ENCODE measurements at places on chromosomes 3 and 15.

DNA sequence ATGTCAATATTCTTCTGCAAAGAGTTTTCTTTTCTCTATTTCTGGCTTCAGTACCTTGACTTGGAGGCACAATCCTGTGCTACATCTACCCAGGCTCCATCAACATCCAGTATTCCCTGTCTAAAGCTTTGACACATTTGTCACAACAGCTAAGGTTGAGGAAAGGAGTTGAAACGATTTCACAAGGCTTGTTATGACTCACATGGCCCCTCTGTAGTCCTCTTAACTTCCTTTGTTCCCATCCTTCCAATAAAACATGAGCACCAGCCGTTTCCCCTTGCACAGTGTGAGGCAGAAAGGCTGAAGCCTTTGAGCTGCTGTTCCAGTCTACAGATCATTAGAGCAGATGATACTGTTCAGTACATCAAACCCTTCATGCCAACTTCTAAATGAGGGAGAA lies 163.0 kb upstream of the TMCO5A start:
- ATAC-seq, result no peak

DNA sequence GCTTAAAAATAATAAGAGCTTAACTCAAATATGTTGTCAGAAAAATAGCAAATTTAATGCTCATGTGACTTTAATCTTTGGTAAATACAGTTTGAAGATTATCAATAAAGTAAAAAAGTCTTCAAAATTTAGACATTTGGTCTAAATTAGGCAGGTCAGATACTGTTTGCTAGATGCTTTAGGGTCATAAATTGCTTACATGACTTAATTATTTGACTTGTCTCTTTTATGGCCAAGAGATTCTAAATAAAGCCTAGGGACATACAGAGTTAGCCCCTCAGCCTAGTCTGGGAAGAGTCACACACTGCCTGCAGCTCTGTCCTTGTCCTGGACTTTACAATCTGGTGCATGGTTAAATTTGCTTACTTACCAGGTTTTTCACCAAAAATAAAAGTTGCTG lies 198.3 kb upstream of the LRRFIP2 start:
- no peak for ATAC-seq

DNA sequence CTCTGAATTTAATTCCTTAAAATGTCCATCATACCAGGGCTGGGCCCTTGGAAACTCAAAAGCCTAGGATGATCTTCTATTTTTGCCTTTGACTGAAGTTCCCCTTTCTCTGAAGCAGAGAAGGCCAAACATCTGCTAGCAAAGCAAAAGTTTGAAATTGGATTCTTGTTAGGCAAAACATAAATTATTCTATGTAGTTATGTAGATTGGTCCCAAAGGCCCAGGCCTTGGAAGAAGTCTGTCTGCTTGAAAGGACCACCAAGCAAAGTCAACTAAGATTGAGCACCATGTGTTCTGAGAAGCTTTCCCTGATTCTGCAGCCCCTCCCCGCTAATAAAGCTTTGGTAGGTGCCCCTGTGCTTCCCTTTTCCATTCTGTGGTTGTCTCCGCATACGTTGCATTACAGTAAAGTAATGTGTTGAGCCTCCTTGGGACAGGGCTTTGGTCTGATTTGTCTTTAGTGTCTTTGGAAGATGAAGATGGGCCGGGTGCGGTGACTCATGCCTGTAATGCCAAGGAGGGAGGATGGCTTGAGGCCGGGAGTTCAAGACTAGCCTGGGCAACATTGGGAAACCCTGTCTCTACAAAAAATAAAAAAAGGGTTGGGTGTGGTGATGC lies 56.4 kb downstream of the RPL39L start:
- ATAC-seq, result no peak

GRCh38 chr15:43974852-43975251 lies 148.1 kb downstream of the WDR76 start:
- peak; percentile 38 for ATAC-seq

DNA sequence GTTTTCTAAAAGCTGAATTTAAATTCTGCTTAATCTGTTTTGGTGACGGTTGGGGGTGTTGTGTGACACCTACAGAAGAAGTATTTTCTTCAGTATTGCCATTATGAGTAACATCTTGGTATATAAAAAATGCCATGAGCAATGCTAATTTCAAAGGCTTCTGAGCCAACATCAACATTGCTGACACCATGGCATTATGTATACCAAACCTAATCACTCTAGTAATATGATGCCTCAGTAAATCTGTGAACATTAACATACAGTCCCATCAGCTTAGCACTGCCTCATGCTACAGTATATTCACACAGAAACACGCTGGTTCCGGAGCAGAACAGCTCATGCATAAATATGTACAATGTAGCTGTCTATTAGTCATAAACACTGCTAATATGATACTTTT lies 75.8 kb downstream of the ZPLD1 start:
- peak; percentile 40 for ATAC-seq

DNA sequence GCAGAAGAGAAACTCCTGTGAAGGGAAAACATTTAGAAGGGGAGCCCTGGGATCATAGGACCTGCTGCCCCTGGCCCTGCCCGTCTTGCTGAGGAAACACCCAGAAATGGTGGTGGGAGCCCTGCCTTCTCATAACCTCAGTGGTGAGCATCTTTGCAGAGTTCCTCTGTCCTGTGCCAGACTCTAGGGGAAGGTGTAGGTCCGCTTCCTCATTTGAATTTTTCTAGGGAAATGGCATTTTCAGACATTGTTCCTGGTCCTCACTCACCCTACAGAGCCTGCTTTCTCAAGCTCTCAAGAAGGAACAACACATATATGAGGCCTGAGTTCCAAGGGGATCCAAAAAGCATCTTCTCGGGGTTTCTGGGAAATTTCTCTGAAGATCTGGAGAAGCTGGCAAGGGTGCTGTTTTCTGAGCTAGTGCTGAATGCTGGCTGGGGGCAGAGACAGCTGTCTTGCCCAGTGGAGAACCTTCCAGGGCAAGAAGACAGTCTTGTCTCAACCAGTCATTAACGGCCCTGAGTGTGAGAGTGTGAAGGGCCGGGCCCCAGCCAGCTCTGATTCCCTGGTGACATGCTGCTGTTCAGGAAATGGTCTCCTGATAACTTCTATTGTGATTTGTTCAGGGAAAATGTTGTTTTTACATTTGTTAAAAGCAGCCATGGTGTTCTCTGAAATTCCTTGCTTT lies 283.1 kb upstream of the LRRFIP2 start:
- no peak for ATAC-seq

DNA sequence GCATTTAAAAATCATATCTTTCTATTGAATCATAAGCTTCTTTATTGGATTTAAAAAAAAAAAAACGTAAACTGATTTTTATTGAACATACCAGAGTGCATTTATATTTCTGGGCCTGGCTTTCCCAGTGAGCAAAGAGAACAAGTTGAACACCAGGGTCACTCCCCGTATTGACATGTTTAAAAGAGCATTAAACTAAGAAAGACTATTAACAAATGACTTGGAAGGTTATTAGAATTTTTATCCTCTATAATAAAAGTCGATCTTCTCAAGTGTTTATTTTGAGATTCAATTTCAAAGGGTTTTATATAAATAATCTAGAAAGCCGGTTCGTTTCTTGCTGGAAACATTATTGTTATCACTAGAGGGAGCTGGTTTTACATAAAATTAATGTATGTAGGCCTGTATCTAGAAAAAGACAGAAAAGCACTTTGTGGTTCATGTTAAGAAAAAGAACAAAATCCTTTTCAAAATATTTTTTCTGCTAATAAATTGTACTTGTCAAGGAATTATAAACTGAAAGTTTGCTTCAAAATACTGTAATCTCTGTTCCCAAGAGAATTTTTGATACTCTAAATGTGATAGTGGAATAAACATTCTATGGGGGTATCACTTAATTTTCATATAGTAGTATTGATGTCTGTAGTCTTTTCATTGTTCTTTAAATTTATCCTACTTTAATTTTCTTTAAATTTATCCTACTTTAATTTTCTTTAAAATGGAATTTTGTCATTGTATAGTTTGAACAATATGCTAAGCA lies 321.8 kb upstream of the MME start:
- ATAC-seq, result no peak

GRCh38 chr3:191094057-191094845 lies 104.8 kb upstream of the OSTN start:
- ATAC-seq, result no peak

DNA sequence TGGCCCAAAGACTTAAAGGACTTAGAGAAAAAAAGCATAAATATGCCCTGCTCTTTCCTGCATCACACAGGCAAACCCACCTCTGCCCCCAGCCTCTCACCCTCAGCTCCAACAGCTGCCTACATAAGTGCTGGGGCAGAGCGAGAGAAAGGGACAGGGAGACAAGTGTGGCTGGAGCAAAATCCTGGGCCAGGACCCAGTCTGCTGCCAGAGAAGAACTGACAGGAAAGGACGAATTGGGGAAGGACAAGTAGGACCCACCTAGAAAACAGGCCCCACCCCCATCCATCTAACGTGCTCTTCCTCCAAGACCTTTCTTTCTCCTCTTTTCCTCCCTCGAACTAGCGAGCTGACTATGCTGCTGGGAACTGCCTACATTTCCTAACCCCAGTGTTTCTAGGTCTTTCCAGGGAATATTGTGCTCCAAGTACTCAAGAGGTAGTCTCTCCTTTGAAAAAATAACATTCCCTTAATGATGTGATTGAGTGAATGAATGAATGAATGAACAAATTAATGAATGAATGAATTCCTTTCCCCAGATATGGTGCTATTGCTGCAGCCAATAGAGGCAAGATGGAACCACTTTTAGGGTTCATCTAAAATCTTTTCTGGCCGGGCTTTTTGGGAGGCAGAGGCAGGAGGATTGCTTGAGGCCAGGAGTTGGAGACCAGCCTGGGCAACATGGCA lies 18.4 kb downstream of the IGDCC4 start:
- no peak for ATAC-seq

- no peak for ATAC-seq
Measured at GRCh38 chr15:29921130-29921601, 98.9 kb upstream of the TJP1 start.

DNA sequence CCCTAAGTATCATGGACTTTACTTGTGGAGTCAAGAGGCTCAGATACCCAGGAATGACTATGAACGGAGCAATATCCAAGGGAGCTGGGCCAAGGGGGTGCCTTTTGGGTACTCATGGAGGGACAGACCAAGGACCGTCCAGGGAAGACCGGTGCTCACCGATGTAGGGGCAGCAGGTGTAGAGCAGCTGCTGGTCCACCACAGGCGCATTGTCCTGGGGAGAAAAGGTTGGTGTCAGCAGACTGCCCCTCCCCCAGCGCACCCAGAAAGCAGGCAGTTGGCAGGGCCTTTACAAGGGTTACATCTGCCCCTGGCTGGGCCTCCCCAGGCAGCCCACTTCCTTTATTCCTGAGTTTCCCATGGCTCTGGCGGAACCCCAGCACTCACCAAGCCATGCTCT lies 7.5 kb downstream of the CDAN1 start:
- no peak for ATAC-seq

GRCh38 chr3:14879211-14879874 lies 60.6 kb downstream of the FGD5 start:
- peak; percentile 80 for ATAC-seq

- ATAC-seq, result no peak
Measured at GRCh38 chr3:9298236-9298635, 48.8 kb upstream of the SRGAP3 start.

DNA sequence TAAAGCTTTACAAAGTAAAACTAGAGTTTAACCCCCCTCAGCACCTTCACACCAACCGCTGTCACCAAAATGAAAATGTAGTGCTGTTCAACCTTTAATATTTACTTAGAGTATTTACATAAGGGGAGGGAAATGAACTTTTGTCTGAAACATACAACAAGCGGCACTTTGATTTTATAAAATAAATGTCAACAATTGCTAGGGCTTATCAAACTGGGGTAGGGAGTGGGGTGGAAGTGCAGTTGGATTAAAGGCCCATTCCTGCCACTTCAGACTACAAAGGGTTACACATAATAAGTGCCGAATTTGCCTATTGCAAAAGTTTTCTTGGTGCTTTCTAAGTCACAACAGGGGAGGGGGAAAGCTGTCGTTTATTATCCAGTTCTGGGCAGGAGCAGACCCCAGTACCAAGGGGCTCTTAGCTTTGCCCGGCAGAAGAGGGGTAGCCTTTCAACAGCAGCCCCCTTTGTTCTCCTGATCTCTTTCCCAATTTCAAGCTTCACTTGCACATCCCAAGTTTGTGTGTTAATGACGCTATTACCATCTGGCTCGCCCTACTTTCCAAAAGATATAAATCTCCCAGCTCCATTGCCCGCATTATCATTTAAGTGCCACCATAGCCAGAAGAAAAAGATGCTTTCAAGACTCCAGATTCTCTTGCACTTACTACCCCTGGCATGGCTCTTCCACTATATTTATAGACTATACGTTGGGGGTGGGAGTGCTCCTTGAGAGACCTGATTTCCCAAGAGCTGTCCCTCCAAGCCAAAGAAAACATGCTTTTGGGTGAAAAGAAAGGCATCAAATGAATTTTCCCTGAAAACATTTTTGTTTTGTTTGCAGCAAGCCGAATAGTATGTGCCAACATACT lies 17.0 kb downstream of the SOX2 start:
- no peak for ATAC-seq

GRCh38 chr15:29337156-29337959 lies 67.7 kb upstream of the NSMCE3 start:
- peak; percentile 54 for ATAC-seq

- ATAC-seq, result no peak
Measured at GRCh38 chr3:48015431-48016180, 610 bp downstream of the MAP4 start.

DNA sequence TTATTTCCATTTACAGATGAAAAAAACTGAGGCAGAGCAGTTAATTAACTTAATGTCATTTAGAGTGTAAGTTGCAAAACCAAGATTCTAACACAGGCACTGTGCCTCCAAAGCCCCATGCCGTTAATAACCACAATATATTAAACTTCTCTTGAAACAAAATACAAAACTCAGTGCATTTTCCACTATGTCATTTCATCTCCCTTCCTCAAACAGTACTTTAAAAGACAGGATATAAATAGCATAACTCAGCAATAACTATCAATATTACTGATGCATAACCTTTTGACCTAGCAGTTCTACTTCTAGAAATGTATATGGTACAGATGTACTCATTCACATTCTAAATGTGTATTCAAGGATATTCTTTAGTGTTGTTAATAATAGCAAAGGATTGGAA lies 5.1 kb upstream of the TASOR start:
- no peak for ATAC-seq

- ATAC-seq, result no peak
Measured at GRCh38 chr3:9897408-9898372, 5.0 kb upstream of the IL17RE start.

DNA sequence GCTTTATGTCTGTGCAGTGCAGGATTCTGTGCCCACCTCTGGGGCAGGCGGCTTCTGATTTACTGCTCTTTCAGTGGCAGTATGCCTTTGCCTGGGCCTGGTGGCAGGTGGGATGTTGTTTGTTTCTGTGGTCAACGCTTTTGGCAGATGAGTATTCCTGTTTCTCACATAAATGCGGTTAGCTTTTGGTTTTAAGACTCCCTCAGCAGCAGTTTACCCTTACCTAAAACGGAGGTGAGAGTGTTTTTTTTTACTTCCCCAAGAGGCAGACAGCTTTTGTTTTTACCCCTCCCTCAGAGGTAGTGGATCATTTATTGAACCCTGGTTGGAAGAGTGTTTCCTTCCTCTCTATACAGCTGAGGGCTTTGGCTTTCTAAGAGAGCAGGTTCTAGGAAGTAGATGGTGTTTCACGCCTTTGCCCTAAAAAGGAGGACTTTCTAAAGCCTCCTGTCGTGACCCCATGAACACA lies 134.1 kb upstream of the PLSCR5 start:
- ATAC-seq, result no peak
